Stimulated activated CD8-positive, alpha-beta memory T cell treated with anti-CD3 and anti-CD28 coated beads, Interleukin-4, amount 100 ng/mL, for 1 hour (primary cell): ENCODE measurements at places on chromosomes 7 and 10.
A peak's percentile ranks its signal among the peaks of the same experiment; 100 is the strongest.

DNA sequence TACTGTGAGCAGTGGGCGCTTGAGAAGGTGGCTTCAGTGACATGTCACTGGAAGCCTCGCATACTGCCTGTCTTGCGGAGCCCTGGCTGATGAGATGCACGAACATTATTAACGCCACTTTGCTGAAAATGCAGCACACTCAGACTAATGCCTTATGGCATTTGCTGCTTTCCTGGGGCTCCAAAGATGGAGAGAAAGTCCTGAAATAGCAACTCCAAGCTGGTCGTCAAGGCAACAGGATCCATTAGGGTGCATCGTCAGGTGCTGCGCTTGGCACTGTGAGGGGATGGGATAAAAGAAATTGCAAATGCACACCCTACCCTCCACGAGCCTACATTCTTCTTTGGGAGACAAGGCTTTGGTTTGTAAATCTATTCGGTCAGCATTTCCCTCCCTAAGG is 592.5 kb downstream of the TYW1 start:
- DNase-seq, result no peak

DNA sequence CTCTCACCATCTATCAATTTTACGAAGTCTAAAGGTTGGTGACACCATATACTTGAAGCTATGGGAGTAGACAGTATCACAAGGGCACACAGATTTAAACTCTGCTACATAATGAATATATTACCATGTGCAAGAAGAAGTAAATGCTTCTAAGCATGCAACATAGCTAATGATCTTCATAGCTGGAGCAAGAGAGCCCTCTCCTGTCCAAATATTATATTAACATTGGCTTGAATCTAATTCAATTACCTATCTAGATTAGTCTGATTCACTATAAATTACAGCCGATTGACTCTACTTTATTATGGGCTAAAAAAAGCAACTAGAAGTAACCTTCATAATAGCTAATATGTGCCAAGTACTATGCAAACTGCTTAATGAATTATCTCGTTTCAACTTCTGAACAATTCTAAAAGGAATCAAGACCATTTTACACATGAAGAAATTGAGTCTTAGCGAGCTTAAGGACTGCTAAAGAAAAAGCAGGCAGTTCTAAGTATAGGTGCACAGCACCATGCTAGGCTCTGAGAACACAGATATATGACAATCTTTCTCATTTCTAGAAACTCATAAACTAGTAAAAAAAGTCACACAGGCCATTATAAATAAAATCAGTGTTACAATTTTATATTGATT is 21.9 kb downstream of the FRA10AC1 start:
- no peak for DNase-seq

- DNase-seq, result peak; percentile 43
These were observed 809 bp downstream of the C10orf143 start for GRCh38 chr10:130109796-130110245.

GRCh38 chr7:54541669-54542625 is at the start of gene VSTM2A:
Gene VSTM2A, plus strand, starts transcription at chr7:54542375. Its CDS starts 356 bp downstream, at chr7:54542731.
- DNase-seq, result no peak

GRCh38 chr10:126902157-126902556 is 3.1 kb upstream of the DOCK1 start:
- DNase-seq, result no peak

DNA sequence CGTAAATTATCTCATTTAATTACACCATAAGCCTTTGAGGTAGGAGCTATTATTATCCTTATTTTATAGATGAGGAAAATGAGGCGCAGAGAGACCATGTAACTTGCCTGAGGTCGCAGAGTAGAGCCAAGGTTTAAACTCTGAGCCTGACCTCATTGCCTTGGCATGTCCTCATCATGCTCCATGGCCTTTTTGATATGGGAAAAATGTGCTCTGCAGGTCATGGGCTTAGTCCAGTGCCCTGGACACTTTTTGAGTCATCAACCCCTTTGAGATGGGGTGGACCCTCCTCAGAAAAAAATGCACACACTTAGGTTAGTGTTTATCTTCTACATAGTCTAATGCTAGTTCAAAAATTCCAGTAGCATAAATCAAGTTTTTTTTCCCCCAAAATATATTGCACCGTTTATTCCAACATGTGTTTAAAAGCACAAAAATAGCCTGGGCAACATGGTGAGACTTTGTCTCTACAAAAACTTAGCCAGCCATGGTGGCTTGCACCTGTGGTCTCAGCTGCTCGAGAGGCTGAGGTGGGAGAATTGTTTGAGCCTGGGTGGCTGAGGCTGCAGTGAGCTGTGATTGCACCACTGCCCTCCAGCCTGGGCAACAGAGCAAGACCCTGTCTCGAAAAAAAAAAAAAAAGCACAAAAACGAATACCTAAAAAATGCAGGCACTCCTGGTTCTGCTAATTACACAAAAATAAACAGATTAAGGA is 28.6 kb upstream of the TMEM178B start:
- no peak for DNase-seq

- no peak for DNase-seq
These were observed 137.1 kb upstream of the FAM13C start for GRCh38 chr10:59499460-59499859.

DNA sequence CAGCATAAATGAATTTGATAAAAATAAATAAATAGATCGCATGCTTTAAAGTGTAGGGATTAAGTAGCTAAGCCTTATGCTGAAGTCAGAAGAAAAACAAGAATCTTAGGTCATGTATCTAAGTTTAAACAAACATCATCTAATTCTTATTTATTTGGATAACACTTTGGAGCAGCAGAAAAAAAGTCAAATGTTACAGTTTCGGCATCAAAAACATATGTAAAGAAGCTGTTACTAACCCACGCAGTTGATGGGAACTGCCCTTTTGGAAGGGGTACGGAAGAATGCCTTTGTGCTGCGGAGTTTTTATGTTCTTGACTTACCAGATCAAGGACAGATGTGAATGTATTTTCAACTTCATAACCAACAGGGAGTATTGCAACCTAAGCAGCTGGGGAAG is 37.3 kb upstream of the HABP2 start:
- no peak for DNase-seq

DNA sequence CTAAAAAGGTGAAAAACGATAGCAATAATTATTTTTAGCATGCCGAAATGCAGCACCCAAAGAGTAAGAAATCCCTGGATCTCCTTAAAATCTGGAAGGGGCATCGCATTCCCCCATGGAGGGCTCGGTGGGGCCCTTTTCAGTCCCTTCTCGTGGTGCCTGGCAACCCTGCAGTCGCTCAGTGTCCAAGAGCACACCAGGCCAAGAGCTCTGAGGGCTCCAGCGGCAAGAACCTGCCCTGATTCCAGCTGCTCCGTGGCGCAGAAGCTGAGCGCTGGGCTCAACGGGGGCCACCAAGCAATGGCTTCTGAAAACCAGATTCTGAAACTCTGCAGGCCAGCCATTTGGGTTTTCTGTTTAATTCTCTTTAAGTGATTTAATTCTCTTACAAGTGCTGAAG is 131.2 kb downstream of the PRKAG2 start:
- no peak for DNase-seq

GRCh38 chr10:45180946-45181875 is 134.2 kb downstream of the OR13A1 start:
- DNase-seq, result no peak

GRCh38 chr7:67571026-67571545 is 574.5 kb downstream of the TYW1 start:
- no peak for DNase-seq

GRCh38 chr7:121279822-121280221 is 49.0 kb upstream of the WNT16 start:
- DNase-seq, result no peak
